NCI-H1105 treated with DMSO at 0.1 percent for 48 hours (cell line): ENCODE measurements at places on chromosomes 16 and 17.

- no peak for DNase-seq
Measured at GRCh38 chr17:36674278-36674650, 72.9 kb downstream of the MRM1 start.

GRCh38 chr17:28466521-28467048, 6.9 kb upstream of the SLC13A2 start:
- no peak for DNase-seq

DNA sequence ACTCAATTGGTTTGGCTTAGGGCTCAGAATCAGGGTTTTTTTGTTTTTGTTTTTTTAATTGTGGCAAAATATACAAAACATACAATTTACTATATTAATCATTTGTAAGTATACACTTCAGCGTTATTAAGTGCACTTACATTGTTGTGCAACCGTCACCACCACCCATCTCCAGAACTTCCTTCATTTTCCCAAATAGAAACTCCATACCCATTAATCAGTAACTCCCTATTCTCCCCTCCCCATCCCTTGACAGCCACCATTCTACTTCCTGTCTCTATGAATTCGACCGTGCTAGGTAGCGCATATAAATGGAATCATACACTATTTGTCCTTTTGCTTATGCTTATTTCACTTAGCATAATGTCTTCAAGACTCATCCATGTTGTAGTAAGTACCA, 45.2 kb upstream of the DHX40 start:
- no peak for DNase-seq

GRCh38 chr17:42992872-42993271, 5.3 kb upstream of the RPL27 start:
- DNase-seq = no peak
